ENCODE measurements at places on chromosomes 2 and 18.
A peak's percentile ranks its signal among the peaks of the same experiment; 100 is the strongest.

DNA sequence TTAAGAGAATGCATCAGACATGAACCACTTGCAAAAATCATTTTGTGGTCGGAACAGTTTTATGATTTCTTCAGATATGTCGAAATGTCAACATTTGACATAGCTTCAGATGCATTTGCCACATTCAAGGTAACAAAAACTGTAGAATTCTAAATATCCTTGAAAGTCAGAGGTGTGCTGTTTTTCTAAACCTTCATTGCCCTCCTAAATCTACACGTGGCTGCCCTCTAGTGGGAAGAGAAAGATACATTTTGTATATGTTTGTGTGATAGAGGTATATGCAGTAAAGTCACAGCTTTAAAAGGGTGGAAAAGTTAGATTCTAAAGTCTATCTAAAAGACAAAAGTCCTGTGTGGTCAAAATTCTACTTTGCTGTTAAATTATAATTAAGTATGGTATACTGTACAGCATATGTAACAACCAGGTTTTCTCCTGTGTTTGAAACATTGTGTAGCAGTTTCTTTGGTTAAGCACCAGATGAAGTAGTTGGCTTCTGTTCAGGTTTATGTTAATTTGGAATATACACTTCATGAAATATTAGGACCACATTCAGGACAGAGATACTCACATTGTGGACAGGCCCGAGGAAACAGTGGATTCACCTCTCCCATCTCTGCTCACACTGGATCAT is 65.9 kb upstream of the ITM2C start:
- peak; percentile 22 for DNase-seq

DNA sequence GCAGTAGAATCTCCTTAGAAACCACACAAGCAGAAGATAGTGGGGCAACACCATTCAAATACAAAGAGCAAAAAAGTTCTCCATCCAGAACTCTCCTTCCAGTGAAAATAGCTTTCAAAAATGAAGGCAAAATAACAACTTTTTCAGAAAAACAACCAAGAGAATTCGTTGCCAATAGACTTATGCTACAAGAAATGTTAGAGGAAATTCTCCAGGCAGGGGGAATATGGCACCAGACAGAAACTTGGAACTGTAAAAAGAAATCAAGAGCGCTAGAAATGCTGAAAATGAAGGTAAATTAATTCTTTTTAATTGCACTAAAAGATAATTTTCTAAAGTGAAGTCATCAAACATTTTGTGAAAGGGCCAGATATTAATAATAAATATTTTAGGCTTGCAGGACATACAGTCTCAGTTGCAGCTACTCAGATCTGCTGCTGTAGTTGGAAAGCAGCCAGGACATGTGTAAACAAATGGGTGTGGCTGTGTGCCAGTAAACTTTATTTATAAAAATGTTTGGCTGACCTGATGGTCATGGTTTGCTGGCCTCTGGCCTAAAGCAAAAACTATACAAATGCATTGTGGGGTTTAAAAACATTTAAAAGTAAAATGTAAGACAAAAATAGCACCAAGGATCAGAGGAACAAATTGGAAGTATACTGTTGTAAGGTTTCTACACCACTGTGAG is 73.7 kb upstream of the TGFA start:
- DNase-seq, result no peak

DNA sequence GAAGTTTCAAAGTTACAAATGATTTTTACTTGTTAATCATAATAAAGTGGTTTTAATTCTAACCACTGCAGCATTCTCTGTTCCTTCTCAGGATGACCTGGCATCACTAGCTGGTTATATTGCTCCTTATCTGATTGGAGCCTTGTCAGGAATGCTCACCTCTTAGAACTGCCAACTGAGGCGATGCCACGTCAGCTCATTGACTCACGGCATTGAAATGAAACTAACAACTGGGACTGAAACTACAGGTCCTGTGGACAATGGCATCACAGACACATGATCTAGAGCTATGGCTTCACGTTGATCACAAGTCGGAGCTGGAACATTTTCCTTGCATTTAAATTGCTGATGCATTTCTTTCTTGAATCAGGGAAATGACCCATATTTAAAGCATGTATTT is 54.9 kb upstream of the MAP2 start:
- no peak for DNase-seq

- DNase-seq, result no peak
Measured at GRCh38 chr2:18959952-18960717, 370.8 kb upstream of the NT5C1B start.

- no peak for DNase-seq
Measured at GRCh38 chr2:119434664-119435063, 3.0 kb downstream of the TMEM37 start.

Data from hippocampal formation (tissue), 2 donors.